C1 segment of cervical spinal cord (tissue), 14 donors: ENCODE measurements at places on chromosomes 2 and 18.

GRCh38 chr2:88853403-88853790 lies 161.9 kb downstream of the RPIA start:
- DNase-seq, result no peak

GRCh38 chr2:20172273-20173055 lies 52.5 kb downstream of the SDC1 start:
- DNase-seq, result no peak

DNA sequence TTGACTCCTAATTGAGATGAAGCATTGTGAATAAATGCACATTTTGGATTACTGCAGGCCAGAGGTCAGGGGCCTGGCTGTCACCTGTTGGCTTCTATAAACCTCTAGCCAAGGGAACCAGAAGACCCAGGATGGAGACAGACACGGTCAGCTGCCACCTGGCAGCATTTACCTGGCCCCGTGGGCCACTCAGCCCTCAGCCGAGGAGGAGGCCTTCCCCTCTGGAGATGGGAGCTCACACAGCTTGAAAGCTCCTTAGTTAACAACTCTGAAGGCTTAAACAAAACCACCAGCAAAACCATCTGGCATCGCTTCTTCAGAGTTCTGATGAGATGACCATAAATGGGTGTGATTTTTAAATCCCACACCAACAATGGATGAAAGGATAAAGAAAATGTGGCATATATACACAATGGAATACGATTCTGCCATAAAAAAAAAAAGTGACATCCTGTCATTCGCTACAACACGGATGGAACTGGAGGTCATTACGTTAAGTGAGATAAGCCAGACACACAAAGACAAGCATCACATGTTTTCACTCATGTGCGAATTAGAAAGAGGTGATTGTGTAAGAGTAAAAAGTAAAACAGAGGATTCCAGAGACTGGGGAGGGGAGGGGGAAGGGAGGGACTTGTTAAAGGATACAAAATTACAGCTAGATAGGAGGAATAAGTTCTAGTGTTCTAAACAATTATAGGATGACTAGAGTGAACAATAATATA lies 218.4 kb downstream of the TMEM163 start:
- DNase-seq, result no peak

- peak; percentile 39 for DNase-seq
Observed at GRCh38 chr2:165401285-165401852, 68.1 kb upstream of the CSRNP3 start.

GRCh38 chr2:71156573-71156972 lies 26.1 kb downstream of the MPHOSPH10 start:
- no peak for DNase-seq

- no peak for DNase-seq
Observed at GRCh38 chr2:166013878-166014277, 60.3 kb upstream of the TTC21B start.

GRCh38 chr2:159050426-159050825 lies 82.0 kb downstream of the TANC1 start:
- DNase-seq, result no peak
